Smooth muscle cell of bladder (primary cell): ENCODE measurements at places on chromosomes 2 and 18. TPM values are rescaled to one million over a fixed set of nuclear protein-coding genes. Genes with fewer than 3 reads are reported as not detected.

The STK25 gene
- total RNA-seq = 140 and 173 TPM in 2 replicates

The MFSD2B gene
- 0.28 and 0.55 TPM in 2 replicates for total RNA-seq

The GKN1 gene
- not detected in 2 replicates for total RNA-seq

The TEKT4 gene
- not detected in 2 replicates for total RNA-seq

The PRKAG3 gene
- not detected in 2 replicates for total RNA-seq

The VSNL1 gene
- not detected in 2 replicates for total RNA-seq

The PIEZO2 gene
- total RNA-seq = 86.7 and 97.7 TPM in 2 replicates

The UGT1A8 gene
- 0.37 and 0.71 TPM in 2 replicates for total RNA-seq

The POTEI gene
- total RNA-seq = under 0.01 TPM in 1 of 2 replicates, not detected in the other

The DOK6 gene
- 7.3 and 12.3 TPM in 2 replicates for total RNA-seq

The DIPK1C gene
- total RNA-seq = not detected in 2 replicates

The CDCA7 gene
- total RNA-seq = 0.43 and 0.55 TPM in 2 replicates

The AMER3 gene
- total RNA-seq = not detected in 2 replicates

The CCDC138 gene
- 2.8 and 3.1 TPM in 2 replicates for total RNA-seq

The ST6GAL2 gene
- total RNA-seq = under 0.01 and 1.1 TPM in 2 replicates

The BOLL gene
- not detected in 2 replicates for total RNA-seq

The GCG gene
- total RNA-seq = 0.14 TPM in 1 of 2 replicates, not detected in the other
